ENCODE measurements at places on chromosomes 5 and 9.

- DNase-seq, result no peak
These were observed 68.2 kb upstream of the TBCA start for GRCh38 chr5:77844373-77844622.

- DNase-seq, result no peak
These were observed 138.7 kb downstream of the VPS13A start for GRCh38 chr9:77316058-77316457.

DNA sequence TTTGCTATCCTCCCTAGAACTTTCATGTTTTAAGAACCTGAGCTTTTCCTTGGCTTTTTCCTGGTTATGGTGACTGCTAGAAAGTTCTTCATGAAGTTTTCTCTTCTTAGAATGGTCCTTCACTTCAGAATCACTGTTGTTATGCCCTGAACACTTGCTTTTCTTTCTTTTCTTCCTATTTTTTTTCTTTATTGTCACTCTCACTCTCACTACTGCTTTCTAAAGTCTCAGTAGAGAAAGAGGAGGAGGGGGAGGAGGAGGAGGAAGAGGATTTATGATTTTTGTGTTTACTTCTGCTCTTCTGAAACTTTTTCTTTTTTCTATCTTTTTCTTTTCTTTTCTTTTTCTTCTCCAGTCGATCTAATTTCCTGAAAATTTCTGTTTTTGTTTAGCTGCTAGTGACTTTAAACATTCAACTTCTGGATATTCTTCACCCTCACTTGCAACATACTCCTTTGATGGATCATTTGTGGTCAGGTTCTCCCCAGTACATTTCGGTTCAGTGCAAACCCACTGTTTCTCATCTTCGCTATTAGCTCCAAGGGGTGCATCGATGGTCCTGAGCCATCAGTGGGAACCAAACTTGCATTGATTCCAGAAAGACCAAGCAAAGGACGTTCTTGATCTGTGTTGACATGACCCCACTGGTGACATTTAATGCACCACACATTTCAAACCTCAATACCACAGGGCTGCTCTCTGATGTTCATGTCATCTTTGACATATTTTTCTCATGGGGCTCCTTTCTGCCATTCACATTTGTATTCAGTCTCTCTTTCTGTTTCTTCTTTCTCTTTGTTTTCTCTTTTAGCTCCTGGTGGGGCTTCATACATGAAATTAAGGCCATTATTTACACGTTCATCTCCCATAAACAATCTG is 81.6 kb upstream of the HAND1 start:
- no peak for DNase-seq

DNA sequence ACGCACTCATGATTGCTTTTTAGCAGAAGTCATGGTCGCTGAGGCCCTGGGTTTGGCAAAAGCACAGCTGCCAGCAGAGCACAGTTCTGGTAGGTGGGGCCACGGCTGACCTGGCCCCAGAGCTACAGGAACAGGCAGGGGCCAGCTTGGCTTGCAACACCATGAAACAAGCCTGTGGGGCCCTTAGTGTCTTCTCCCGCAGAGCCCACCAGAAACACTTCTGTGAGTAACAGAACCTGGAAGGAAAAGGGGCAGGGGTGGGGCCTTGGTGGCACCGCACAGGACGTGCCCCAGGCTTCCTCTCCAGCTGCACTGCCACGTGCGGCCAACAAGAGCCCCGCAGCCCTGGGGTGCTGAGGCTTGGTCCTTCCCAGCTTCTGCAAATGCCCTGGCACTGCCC is 4.8 kb downstream of the ASB6 start:
- DNase-seq, result no peak

GRCh38 chr9:116234081-116234480 is 80.5 kb downstream of the PAPPA start:
- no peak for DNase-seq

- DNase-seq, result no peak
These were observed 58.2 kb downstream of the FGF18 start for GRCh38 chr5:171477666-171478065.

DNA sequence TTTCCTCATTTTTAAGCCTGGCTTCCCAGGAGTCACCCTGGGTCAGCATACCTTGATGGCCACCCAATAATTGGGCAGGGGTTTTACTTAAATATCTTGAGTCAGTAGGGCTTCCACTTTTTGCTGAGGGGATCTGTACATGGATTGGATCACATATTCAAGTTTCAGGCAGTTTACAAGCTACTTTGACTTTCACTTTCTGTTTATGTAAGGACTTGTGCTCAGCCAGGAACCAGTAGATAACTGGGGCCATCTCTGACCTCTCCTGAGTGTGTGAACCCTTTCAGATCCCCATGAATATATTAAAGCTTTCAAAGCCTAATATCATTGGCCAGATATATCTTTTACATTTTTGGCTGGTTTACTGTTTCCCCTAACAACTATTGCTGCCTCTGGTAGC is 45.1 kb downstream of the SLCO6A1 start:
- no peak for DNase-seq

GRCh38 chr9:70133253-70134208 is 89.9 kb downstream of the MAMDC2 start:
- DNase-seq, result no peak

GRCh38 chr5:164663198-164663989 is 1158.0 kb downstream of the MAT2B start:
- no peak for DNase-seq

DNA sequence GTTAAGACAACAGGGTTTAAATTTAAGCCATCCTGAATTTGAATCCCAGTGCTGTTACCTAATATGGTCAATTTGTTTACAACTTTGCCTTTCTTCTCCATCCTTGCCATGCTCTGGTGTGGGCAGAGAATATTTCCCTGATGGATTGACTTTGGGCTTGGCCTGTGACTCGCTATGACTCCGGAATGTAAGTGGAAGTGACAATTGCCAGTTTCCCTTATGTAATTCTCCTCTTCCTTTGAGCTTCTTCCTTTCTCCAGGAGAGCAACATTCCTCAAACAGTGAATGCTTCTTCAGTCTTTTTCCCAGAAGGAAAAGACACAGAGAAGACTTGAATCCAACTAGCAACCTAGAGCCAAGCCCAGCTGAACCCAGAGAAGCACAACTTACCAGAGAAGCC is 159.1 kb downstream of the LURAP1L start:
- DNase-seq, result no peak

DNA sequence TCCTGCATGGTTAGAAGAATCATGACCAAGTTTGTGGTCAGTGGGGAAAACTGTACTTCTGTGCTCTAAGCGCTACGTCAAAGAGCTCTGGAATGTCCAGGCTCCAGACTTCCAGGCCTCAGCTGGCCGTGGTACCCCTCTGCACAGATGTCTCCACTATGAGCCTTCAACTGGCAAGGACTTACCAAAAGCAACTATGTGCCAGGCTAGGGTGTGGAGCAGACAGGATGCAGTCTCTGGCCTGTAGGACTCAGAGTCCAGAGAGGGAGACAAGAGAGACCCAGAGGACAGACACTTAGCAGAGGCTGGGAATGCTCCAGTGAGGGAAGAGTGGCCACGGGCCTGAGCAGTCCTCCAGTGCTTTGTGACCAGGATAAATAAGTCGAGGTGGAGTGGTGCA is 31.0 kb upstream of the TCF7 start:
- DNase-seq, result no peak

GRCh38 chr5:6837095-6837494 is 123.9 kb downstream of the TENT4A start:
- no peak for DNase-seq

- DNase-seq, result peak; percentile 79
These were observed 1.6 kb downstream of the TMEM245 start for GRCh38 chr9:109117856-109118807.

DNA sequence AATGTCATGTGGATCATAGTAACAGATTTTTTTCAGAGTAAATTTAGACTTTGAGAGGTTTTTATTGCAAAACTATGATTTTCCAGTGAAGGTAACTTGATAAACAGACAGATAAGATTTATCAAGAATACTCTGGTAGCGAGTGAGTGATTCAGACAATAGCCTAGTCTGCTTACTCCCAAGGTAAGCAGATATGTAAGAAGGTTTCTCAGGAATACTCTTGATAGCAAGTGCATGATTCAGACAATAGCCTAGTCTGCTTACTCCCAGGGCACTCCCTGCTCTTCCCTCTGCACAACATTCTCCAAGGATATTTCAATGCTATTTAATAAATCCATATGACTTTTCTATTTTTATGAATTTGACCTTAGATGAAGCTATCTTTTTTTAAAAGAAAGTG is 1881.5 kb downstream of the EFNA5 start:
- no peak for DNase-seq

- no peak for DNase-seq
These were observed 208.7 kb downstream of the CRB2 start for GRCh38 chr9:123564652-123565051.

DNA sequence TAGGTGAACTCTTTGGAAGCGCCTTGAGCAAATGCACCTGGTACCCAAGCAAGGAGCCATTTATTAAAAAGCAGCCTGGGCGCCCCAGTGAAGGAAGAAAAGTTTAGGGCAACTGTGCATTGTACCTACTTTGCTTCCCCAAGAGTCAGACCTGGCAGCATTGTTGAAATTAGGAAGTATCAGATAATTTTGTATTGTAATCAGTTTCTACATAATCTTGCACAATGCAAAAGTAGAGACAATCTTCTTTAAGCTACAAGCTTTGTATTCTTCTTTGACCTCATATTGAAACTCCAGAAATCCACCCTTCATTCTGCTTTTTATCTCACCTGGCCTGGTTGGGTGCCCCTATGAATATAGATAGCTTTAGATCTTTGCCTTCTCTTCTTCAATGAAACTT is 490.8 kb downstream of the RASEF start:
- DNase-seq, result no peak

GRCh38 chr9:136282272-136282861 is 21.5 kb downstream of the CCDC187 start:
- no peak for DNase-seq

- DNase-seq, result no peak
These were observed at the start of gene TMEM215 for GRCh38 chr9:32783168-32783891. TMEM215 (plus strand) TSS chr9:32783540; CDS start chr9:32784184, 644 bp downstream.

DNA sequence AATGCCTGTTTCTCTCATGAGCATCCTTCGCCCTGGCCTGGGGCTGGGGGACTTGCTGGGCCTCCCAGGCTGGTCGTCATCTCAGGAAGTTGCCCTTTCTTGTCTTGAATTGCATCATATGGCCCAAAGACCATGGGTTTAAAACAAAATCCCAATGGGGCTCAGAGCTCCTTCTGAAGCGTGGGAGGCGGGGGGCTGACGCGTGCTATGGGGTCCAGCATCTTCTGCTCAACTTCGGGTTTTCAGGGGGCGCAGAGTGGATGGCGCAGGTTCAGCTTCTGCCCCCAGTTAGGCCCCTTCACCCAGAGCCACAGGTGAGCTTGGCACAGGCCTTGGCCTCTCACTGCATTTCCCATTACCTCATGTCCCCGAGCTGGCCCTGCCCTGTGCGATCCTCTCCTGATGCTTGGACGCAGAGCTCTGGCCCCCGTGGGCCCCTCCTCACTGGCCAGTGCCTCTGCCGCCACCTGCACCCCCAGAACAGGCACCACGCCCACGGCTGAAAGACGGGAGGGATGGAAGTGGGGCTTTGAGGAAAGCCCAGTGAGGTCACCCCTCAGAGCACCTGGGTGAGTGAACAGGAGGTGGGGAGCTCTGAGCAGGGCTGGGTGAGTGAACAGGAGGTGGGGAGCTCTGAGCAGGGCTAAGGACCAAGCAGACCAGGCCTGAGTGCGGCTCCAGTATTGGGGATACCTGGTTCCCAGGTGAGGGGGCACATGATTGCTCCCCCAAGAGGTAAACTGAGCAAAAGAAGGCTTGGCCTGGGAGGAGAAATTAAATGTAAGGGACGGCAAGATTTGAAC is 56.0 kb downstream of the TRIP13 start:
- DNase-seq, result no peak

DNA sequence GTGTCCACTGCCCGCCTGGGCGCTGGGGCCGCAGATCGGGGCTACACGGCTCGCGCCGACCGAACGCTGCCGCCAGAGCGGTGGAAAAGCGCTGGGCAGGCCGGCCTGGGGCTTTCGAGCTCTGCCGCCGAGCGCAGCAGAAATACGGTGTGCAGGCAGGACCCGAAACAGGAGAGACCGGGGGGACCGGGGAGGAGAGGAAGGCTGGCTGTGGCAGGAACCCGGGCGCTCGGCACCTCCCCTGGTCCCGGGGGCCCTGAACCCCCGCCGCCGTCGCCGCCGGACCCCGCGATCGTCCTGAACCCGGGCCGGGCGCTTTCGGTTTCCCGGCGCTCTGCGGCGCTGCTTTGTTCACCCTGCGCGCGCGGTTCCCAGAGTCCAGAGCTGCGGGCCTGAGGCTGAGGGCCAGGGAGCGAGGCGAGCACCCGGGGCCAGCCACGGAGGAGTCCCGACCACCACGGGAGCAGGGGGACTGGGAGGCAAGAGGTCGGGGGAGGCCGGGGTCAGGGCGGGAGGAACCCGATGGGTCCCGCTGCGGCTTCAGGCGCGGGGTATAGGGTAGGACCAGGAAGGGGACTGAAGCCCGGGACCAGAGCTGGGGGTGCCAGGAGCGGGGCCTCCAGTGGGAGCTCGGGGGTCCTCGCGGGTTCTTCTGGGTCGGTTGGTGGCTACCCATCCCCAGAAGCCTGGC is 12.0 kb downstream of the IRX2 start:
- no peak for DNase-seq

- DNase-seq, result no peak
These were observed 11.1 kb downstream of the FCN2 start for GRCh38 chr9:134891713-134892112.

- no peak for DNase-seq
These were observed 179.3 kb upstream of the FGF10 start for GRCh38 chr5:44568519-44568918.

All from activated CD4-positive, alpha-beta T cell treated with anti-CD3 and anti-CD28 coated beads, Interleukin-2, Interleukin-4, amounts not matched to agents 100 ng/mL and 50 ng/mL, durations not matched to agents 16 hours and 8 hours (primary cell).